ENCODE measurements at places on chromosomes 2 and 18.
A peak's percentile ranks its signal among the peaks of the same experiment; 100 is the strongest.

DNA sequence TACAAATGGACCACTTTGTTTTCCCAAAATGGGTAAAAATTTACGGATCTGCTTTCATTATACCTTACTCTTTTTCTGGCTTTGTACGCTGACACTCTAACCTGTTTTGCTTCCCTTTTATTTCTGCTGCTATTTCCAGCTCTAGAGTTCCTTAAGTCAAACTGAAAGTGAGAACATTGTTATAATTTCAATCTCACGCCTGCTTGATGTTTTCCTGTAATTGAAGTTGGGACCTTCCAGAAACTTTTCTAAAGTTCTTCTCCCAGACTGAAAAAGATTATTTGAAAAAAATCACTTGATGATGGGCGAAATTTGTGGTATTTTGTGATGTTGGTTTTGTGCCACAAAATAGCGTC lies 1.8 kb downstream of the GLS start:
- no peak for DNase-seq

GRCh38 chr18:49378458-49378857 lies 82.0 kb downstream of the DYM start:
- no peak for DNase-seq

GRCh38 chr18:24704946-24705630 lies 244.7 kb downstream of the HRH4 start:
- DNase-seq: no peak

DNA sequence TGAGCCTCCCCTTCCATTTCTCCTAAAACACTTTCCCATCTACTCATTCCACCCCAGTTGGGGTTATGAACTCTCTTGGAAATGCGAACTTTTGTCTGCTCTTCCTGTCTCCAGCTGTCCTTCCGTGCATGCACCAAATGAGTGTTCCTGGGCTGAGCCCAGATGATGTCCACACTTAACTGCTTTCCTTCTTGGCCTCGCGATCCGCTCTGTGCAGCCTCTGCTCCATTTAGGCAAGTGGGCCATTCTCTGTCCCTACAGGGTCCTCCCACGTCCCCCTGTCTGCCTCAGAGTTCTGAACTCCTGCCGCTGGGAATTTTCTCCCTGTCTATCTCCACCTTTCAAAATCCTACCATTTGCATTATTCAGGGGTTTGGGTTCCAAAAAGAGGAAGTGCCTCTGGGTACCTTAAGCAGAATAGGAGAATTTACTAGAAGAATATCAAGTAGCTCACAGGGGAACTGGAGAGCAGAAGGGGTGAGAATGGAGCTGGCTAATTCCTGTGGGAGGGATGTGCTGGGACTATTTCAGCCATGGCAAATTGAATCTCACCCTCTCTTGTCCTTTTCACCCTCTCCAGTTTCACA lies 4.7 kb upstream of the NCK2 start:
- no peak for DNase-seq

DNA sequence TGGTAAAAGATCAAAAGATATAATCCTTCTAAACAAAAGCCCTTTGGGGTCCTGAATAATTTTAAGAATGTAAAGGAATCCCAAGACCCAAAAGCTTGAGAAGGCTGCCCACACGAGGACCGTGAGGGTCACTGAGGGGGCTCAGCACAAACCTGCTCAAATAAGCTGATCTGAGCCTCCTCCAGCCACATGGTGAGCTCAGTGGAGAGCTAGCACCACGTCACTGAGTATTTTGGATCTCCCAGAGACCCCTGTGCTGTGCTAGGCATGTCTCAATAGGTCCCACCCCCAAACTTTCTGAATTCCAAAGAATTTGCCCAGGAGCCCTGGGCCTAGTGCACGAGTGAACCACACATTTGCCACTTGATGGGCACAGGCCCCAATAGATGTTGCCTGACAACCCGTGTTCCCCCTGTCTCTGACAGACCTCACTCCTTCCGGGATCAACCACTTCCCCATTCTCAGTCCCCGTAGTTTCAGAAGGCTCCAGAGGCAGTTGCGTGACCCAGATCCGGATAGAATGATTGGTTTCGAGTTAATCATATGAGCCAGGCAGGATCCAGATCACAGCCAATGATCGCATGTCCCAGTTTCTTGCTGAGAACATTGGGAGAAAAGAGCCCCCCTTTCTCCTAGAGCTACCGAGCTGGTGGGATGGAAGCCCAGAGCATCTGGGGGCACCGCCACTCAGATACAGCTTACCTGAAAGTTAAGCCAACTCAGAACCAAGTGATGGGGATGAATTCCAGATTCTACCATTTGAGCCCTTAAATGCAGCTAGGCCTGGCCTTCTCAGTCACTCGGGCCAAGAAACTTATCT lies 203.8 kb downstream of the TNS1 start:
- no peak for DNase-seq

DNA sequence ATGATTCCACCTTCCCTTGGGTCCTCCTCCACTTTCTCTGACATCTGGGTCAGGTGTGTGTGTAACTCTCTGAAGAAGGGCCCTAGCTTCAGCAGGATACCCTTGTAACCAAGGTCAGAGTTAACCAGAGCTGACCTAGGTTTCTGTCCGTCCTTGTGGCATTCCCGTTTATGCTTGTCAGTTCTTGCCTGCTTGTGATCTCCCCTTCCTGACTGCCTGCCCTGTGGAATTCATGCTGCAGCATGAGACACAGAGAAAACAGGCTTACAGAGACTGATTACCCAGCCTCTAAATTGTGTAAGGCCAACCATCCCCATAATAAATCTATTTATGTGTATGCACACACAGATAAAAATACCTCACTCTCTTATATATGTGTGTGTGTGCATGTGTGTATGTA lies 22.8 kb downstream of the NXPH2 start:
- peak; percentile 69 for DNase-seq

DNA sequence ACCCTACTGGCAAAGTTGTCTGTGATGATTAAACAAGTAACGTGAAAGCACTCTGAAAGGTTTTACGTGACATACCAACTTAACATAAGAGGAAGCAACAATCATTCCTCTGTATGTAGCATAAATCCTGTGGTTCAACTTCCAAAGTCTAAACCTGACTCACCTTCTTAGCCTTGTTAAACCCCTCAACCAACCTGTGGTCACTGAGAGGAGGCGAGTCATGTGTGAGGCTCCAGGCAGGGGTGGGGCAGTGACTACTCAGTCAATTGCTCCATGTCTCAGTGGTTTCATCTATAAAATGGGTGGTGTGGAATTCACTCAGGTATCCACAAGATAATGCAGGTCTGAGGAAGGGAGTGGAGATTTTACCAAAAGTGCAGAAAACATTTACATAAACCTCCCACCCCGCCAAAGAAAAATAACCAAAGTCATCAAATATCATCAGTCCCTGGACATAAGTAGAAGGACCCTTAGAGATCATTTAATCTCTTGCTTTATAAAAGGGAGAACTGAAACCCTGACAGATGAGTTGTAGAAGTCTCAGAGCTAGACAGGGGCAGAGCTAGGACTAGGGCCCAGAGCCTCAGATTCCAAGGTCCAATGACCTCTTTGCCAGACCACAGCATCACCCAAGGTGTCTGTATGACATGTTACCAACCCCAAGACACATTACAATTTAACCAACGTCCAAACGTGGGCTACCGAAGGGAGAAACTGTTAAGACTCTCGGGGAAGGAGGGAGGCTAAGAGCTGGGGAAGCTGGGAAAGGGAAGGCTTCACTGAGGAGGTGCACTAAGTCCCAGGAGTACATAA lies 3.7 kb upstream of the PCBP1 start:
- peak; percentile 98 for DNase-seq

DNA sequence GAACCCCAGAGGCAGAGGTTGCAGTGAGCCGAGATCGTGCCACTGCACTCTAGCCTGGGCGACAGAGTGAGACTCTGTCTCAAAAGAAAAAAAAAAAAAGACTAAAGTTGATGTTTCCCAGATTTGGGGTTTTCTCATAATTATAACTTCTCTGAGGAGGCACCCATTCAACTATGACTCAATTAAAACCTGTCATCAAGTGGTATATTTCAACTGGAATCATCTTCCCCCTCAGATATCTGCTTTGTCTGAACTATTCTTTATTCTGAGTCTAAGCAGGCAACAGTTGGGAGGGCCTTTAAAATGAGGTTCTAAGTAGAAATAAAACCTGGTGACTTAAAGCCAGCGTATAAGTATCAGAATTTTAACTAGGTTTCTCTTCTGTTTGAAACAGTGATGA lies 88.5 kb downstream of the PTRHD1 start:
- DNase-seq: no peak

GRCh38 chr2:47536696-47537095 lies 133.7 kb downstream of the MSH2 start:
- no peak for DNase-seq

- DNase-seq: no peak
Measured at GRCh38 chr2:174083843-174084458, 118.8 kb upstream of the SP3 start.

DNA sequence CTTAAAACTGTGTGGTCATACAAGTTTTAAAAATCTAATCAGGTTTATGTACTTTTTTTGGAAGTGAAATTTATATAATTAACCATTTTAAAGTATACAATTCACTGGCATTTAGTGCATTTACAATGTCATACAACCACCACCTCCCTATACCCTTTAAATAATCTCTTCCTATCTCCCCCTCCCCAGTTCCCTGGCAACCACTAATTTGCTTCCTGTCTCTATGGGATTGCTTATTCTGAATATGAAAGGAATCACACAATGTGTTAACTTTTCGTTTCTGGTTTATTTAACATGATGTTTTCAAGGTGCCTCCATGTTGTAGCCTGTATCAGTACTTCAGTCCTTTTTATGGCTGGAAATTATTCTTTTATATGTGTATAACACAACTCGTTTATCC lies 19.4 kb downstream of the CHMP3 start:
- no peak for DNase-seq

GRCh38 chr2:79723830-79724229 lies 211.0 kb downstream of the CTNNA2 start:
- DNase-seq: peak; percentile 60

DNA sequence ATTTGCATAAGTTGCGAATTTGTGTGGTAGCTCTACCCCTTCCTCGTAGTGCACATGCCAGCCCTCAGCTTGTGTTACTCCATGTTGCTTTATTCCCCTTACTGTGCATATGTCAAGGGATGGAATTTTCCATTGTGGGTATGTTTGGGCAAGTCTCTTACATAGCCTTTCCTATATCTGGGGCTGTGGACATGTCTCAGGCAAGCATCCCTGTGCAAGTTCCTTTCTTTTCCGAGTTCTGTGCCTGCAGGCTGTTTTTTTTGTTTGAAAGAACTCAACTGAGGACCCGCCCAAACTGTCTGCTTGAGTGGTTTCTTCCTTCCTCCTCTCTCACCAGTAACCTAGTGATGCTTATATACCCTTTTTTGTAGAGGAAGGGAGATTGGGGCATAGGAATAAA lies 1739.1 kb upstream of the PIK3C3 start:
- DNase-seq: peak; percentile 95

GRCh38 chr2:205901491-205901890 lies 184.5 kb downstream of the INO80D start:
- no peak for DNase-seq

GRCh38 chr2:213609570-213610170 lies 325.4 kb downstream of the SPAG16 start:
- DNase-seq: no peak

GRCh38 chr2:34242763-34243123 lies 643.6 kb upstream of the FAM98A start:
- DNase-seq: no peak

DNA sequence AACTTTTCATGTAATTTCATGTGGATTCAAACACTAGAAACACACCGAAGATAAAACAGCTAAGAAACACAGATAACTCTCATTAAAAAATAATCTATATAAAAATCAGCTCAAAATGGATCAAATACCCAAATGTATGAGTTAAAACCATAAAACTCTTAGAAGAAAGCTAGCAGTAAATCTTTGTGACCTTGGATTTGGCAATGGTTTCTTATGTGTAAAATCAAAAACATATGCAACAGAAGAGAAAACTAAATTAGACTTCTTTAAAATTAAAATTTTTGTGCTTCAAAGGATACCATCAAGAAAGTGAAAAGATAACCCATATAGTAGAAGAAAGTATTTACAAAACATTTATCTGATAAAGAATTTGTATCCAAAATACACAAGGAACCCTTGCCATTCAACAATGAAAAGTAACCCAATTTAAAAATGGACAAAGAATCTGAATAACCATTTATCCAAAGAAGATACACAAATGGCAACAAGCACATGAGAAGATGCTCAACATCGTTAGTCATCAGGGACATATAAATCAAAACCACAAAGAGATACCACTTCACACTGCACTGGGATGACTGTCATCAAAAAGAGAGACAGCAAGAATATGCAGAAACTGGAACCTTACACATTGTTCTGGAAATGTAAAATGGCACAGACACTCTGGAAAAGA lies 27.5 kb downstream of the GAREM1 start:
- DNase-seq: no peak

- DNase-seq: no peak
Measured at GRCh38 chr2:44946372-44947027, 5.0 kb downstream of the SIX3 start.

- no peak for DNase-seq
Measured at GRCh38 chr2:117862459-117862858, 48.0 kb downstream of the DDX18 start.

DNA sequence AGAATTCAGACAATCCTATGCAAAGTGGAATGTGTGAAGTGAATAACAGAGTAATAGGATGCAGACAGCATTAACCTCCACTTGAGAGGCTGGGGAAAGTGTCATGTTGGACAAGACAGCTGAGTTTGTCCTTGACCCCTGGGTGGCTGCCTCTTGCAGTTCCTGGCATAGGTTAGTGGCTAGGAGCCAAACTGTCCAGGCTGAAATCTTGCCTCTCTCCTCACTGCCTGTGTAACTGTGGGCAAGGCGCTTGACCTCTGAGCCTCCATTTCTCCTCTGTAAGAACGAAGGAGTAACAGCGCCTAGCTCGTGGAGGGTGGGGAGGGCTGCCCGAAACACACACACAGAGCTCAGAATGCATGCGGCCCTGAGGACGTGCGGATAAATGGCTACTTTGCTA lies 34.8 kb upstream of the LDLRAD4 start:
- no peak for DNase-seq

DNA sequence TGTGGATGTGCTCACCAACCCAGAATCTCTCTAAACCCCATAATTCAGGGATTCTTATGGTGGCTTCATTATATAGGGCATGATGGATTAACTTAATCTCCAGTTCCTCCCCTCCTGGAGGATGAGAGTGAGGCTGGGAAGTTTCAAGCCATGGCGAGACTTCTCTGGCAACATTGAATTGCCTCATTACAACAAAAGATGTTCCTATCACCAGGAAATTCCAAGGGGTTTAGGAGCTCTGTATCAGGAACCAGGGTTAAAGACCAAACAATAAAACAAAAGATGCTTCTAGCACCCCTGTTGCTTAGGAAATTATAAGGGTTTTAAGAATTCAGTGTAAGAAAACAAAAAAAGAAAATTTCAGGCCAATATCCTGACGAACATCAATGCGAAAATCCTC lies 100.1 kb downstream of the NAB1 start:
- no peak for DNase-seq

- DNase-seq: peak; percentile 23
Measured at GRCh38 chr2:46929612-46930011, 14.0 kb upstream of the MCFD2 start.

DNA sequence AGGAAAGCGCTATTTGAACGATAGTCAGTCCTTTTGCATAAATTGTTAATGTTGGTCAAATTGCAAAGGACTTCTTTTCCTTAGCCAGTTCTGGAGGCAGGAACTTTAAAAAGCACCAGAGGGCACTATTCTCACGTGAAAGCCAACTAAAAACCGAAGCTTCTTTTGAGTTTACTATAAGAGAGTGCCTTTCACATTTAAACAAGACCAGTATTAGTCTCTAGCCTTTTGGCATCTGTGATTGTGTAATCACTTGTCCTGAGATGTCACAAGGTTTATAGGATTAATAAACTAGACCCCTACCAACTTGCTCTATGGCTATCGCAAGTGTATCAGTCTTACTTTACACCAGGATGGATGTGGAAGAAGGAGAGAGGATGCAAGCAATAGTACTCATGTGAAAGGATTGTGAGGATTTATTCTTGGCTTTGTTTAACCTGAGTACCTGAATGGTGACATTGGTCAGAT lies 14.4 kb upstream of the STAT4 start:
- peak; percentile 75 for DNase-seq

All from bronchial epithelial cell (primary cell).